ENCODE measurements at places on chromosomes 13 and 19. TPM values are rescaled to one million over a fixed set of nuclear protein-coding genes. Genes with fewer than 3 reads are reported as not detected.

NPAS1 gene
- 0.10 TPM for total RNA-seq

SMAD9 gene
- not detected for total RNA-seq

LHFPL6 gene
- 0.31 TPM for total RNA-seq

ATCAY gene
- total RNA-seq = not detected

SLITRK1 gene
- not detected for total RNA-seq

TSKS gene
- 0.31 TPM for total RNA-seq

CACNA1A gene
- 0.21 TPM for total RNA-seq
